NAMALWA (cell line): ENCODE measurements at places on chromosomes 6 and 20.

GRCh38 chr20:60931696-60932095, 320.4 kb upstream of the CDH4 start:
- no peak for DNase-seq

- no peak for DNase-seq
These were observed 175.9 kb upstream of the SCGN start for GRCh38 chr6:25476126-25476525.

GRCh38 chr6:5763407-5763806, 243.3 kb downstream of the NRN1 start:
- DNase-seq, result no peak

- no peak for DNase-seq
These were observed 64.5 kb upstream of the DST start for GRCh38 chr6:56706981-56707726.

DNA sequence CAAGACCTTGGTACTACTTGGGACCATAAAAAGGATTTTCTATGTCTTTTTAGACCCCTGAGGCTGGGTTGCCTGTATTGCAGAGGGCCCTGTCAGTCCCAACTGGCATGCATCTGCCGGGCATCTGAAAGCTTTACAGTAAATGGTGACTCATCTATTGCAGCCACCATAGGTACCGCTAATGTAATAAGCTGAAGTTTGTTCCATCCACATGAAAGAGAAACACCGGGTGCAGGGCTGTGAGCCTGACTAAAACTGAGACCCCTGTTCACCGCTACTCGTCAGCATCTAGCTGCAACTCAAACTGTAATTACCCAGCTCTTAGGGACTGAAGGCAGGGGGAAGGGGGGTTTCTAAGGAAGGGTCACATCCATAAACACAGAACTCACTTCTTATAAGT, 49.5 kb downstream of the TRERF1 start:
- DNase-seq, result no peak

- no peak for DNase-seq
These were observed 190.0 kb downstream of the UBE3D start for GRCh38 chr6:82875573-82876185.

DNA sequence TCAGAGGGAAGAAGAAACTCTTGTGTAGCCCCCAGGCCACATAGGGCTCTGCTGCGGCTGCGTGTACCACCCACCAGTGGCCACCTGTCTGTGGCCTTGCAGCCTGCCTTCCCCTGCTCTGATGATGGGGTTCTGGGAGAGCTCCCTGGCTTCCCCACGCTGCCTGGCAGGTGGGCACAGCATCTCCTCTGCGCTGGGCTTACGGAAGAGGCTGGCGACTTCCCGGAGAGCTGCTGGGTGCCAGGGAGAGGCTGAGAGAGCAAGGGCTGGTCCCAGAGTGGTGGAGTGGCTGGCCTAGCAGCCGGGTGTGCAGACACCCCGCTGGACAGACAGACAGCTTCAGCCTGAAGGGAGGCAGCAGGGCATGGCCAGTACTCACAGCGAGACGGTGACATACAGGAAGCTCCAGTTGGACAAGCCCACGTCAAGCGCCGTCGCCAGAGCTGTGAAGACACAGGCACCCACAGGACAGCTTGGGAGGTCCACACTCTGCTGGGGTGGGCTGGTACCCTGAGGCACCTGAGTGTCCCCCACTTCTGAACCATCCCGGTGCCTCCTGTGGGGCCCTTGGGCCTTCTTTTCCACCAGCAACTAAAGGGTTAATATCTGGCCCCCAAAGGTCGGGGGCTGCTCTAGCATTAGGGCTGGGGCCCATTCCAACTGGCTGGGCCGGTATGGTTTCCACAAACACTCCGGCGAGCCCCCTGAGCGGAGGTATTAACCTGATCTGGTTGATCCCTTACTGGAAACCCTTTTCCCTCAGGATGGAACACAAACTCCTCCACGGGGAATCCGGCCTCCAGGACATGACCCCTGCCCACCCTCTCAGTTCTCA, 48.1 kb upstream of the CDH22 start:
- DNase-seq, result no peak

- DNase-seq, result no peak
These were observed 8.0 kb downstream of the MYLIP start for GRCh38 chr6:16136621-16137450.

GRCh38 chr6:170293341-170294231, 2.7 kb upstream of the DLL1 start:
- DNase-seq, result no peak

- no peak for DNase-seq
These were observed 9.3 kb downstream of the SLC2A4RG start for GRCh38 chr20:63748934-63749270.

DNA sequence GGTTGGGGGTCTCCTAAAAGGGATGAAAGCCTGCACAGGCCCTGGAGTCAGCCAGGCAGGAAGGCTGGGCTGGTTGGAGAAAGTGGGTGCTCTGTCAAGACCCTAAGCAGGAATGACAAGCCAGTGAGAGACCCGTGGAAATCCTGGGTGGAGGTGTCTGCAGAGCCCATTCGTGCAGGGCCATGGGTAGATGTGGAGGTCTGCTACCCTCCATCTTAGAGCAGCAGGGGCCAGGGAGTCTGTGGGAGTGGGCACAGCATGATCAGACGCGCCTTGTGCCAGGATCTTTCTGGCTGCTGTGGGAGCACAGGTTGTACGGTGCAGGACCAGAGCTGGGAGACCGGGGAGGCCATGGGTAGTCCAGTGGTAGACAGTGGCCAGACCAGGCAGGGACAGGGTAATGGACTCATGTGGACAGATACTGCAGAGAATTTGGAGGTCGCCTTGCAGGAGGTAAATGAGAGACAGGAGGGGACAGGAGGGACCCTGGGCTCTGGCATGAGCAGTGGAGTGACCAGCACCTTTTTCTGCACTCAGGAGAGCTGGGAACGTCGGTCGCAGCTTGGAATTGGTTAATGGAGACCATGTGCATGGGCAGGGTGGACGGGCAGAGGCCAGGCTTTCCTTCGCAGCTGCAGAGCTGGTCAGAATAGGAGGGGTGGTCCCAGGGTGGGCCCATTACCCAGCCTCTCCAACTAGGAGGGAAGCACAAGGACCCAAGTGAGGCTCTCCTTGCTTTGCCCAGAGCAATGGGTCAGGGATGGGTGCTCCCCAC, 203.5 kb upstream of the PMEPA1 start:
- no peak for DNase-seq

GRCh38 chr20:33281550-33282146, 1.4 kb upstream of the BPIFB1 start:
- DNase-seq, result no peak

DNA sequence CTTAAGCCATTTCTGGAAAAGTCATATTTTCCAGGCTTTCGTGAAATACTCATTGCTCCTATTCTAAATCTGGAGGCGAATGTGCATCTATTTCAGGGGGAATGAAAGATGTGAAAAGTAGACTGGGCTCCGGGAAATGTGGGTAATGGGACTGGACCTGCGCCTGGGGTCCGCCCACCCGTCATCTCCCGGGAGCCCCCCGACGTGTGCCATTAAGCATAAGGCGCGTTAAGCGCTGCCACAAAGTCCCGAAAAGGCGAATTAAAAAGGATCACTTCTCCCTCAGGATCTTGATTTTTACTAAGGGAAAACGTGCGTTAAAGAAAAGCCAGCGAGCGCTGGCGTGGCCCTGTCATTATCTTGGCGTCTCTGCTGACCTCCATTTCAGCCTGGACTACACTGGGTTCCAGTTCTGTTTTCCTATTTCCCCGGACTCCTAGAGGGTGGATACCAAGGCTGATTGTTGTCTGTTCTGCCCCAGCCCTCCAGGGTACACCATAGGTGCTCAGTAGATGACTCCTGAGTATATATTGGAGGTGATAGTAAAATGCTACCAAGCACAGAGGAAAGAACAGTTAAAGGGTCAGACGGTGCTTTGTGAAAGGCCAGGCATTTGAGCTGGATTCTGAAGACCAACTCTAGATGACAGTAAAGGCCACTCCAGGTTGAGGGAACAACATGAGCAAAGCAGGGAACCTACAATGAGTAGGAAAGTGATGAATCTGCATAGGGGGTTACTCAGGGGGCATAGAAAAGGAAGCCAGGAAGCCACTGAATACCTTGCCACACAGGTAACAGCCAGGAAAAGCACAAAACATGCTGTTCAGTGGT, 89.2 kb upstream of the ARID1B start:
- no peak for DNase-seq

- no peak for DNase-seq
These were observed 44.8 kb downstream of the POPDC3 start for GRCh38 chr6:105135056-105135455.

GRCh38 chr6:63663147-63663955, 27.7 kb downstream of the PHF3 start:
- no peak for DNase-seq

- no peak for DNase-seq
These were observed 129.1 kb upstream of the NUP153 start for GRCh38 chr6:17835784-17836183.

GRCh38 chr20:63322146-63322932, 29.4 kb downstream of the COL20A1 start:
- no peak for DNase-seq

GRCh38 chr20:8304124-8304816, 172.2 kb downstream of the PLCB1 start:
- no peak for DNase-seq

GRCh38 chr6:134457941-134458340, 140.0 kb upstream of the SGK1 start:
- no peak for DNase-seq

- peak; percentile 87 for DNase-seq
These were observed 16.6 kb upstream of the TRIM27 start for GRCh38 chr6:28940294-28940857.

DNA sequence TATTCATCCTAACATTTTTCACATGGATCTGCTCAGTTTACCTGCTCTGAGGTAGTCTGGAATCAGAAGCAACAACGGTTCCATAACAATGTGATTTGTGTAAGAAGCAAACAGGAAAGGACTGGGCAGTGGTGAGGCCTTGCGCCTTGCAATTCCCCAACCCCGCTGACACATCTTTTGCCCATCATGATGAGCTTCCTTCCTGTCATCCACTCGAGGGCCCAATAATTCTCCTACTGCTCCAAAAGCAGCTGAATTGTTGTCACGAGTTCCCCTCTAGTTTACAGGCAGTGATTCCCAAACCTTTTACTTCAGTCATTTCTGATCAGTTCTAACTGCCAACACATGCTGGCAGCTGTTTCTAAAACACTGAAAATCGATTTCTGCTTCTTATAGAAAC, 22.9 kb downstream of the STX7 start:
- DNase-seq, result peak; percentile 43

DNA sequence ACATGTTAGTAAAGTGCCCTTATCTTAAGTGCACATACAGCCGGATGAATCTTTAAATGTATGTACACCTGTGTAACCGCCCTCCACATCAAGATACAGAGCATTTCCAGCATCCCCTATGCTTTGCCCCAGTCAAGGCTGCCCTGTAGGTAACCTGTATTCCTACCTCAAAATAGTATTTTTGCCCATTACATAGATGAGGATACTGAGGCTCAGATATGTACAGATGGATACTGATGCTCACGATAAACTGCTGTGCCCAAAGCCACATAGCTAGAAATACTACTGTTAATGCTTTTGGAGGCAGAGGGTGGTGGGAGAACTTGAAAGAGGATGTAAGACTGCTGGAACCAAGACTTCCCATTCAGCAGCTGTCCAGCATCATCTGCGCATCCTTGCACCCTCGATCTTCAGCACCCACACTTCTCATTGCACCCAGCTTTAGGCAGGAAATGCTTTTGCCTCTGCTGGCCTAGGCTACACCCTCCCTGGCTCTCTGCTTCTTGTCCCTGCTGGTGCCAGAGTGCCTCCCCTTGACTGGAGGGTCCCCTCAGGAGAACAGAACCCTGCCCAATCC, 27.0 kb upstream of the ZFAND3 start:
- DNase-seq, result no peak
